ENCODE measurements at places on chromosomes 6 and 20.

DNA sequence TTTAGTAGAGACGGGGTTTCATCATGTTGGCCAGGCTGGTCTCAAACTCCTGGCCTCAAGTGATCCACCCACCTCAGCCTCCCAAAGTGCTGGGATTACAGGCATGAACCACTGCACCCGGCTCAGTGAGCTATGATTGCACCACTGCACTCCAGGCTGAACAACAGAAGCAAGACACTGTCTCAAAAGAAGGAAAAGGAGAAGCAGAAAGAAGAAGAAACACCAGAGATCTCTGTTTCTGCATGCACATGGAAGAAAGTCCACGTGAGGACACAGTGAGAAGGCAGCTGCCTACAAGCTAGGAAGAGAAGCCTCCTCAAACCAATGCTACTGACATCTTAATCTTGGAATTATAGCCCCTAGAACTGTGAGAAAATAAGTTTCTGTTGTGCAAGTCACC, 16.0 kb downstream of the ECT2L start:
- DNase-seq, result no peak

DNA sequence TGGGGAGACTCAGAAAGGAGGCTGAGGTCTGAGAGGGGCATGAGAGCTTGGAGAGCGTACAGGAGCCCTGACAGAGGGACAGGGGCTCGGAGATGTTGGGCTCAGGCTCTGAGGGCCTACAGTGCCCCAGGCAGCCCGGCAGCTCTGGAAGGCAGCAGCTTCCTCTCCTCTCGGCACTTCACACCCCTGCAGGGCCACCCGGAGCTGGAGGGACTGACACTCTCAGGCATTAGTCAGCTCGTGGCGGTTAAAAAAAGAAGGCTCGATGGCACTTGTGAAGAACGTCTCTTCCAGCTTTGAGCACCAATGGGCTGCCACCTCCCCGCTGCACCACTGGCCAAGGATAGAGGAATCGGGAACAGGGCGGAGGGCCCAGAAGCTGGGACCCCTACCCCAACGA, 62.6 kb upstream of the SIRPA start:
- DNase-seq, result no peak

DNA sequence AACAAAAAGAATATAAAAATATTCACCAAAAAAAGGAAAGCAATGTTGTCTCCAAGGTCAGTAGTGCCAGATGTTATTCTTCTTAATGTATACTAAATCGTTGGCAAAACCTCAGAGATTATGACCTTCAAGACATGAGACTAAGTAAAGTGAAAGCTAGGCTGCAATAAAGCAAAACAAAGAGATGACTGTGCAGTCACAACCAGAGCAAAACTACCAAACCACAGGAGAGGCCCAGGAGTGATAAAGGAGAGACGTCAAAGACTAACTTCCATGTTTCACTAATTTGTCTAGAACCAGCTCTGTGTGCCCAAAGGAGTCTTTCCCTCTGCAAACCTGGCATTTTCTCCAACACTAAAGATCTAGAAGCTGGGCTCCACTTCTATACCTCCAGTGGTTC, 155.9 kb upstream of the POU3F2 start:
- DNase-seq, result peak; percentile 67

GRCh38 chr6:168376120-168376519, 56.5 kb upstream of the DACT2 start:
- no peak for DNase-seq

DNA sequence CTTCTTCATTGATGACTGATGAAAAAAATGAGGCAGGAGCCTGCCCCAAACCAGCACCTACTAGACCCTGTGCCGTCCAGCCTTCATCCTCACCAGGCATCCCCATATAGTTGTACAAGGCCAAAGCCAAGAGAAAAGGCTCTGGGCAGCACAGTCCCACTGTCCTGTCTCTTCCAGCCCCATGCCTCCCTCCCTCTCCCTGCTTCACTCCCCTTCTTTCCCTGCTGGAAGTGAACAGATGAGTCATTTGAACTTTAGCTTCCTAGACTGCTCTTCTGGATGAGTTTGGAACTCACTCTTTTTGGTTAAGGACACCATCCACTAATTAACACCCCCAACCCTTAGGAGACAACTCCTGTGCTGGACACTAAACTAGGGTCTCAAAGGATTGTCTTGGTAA, 235.2 kb downstream of the LRFN2 start:
- DNase-seq, result no peak

DNA sequence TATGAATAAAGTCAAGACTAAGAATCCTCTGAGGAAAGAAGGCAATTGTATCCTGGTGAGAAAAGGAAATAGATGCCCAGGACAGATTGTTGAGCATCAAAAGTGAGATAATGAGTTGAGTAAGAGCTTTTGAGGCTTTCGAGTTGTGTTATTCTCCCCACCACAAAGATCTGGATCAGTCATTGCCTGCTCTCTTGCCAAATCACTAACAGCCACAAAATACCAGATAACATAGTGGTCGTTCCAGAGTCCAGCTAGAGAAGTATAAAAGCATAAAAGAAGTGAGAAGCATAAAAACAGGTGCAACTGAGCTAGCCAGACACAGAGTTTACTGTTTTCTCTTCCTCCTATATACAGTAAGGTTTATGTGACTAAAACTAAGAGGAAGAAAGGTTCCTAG, 4.9 kb downstream of the SPINT4 start:
- DNase-seq, result no peak

GRCh38 chr6:35026434-35027222, 114.5 kb downstream of the TCP11 start:
- no peak for DNase-seq

DNA sequence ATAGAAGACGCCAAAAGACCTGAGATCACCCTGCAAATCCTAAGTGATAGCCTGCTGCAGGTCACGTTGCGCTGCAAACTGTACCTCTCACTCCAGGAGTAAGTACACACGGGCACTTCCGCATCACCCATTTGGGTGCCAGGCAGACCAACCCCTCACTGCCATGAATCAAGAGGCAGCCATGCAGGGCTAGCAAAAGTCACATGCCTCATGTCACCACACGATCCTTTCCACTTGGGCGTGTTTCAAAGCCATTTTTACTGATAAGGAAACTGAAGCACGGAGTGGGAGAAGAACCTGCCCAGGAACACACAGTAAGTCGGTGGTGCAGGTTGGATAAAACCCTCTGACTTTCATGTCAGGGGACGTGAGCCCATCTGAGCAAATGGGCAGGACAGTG, 37.0 kb downstream of the BPIFB1 start:
- DNase-seq, result no peak

GRCh38 chr20:63488315-63489251, 10.3 kb downstream of the EEF1A2 start:
- no peak for DNase-seq

- DNase-seq, result no peak
Observed at GRCh38 chr20:38774167-38774566, 25.9 kb downstream of the ACTR5 start.

DNA sequence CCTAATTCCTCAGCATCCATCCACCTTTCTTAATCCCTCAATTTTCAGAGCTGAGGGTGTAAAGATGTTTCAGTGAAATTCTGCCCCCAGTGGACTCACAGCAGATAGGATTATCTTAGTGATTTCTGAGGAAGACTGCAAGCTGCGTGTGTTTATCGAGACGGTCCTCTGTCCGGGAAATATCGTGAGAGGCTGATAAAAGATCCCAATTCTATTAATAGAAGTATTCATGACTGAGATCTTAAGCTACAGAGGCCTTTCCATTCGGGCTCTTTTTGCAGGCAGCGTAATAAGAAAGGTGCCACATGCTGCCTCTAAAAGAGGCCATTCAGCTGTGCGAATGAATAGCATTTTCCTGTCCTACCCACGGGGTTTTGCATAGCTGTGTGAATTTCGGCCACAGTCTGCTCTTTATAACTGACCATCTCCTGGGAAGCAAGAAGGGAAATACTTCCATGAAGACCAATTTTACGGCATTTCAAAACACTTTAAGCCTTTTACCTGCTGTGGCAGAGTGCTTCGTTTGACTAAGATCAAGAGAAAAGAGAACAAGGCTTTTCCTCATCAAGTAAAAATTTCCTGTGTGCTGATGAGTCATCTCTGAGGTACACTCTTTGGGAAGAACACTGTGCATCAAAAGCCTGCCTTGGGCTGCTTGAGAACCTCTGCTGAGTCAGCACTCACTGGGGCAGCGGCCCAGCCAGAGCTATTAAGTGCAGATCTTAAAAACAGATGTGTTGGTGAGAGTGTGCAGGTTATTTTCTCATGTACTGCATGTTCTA, 208.8 kb downstream of the ARHGAP18 start:
- peak; percentile 86 for DNase-seq

DNA sequence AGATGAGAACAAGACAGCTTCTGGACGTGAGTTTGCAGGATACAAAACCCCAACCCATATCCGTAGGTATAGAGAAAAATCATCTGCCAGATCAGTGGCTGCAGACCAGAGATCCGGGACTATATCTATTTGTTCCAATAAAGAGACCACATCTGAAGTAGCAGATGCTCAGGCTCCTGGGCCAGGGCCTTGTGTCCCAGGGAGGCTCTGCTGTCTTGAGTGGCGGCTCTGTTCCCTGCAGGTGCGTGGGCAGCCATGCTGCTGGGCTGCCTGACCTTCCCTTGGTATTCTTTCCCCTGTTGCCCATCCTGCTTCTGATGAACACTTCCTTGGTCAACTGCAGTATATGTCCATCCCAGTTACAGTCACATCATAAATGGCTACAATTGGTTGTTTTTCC, 34.9 kb downstream of the ERMARD start:
- no peak for DNase-seq

GRCh38 chr6:39653612-39654011, 71.6 kb downstream of the KIF6 start:
- DNase-seq, result peak; percentile 63

DNA sequence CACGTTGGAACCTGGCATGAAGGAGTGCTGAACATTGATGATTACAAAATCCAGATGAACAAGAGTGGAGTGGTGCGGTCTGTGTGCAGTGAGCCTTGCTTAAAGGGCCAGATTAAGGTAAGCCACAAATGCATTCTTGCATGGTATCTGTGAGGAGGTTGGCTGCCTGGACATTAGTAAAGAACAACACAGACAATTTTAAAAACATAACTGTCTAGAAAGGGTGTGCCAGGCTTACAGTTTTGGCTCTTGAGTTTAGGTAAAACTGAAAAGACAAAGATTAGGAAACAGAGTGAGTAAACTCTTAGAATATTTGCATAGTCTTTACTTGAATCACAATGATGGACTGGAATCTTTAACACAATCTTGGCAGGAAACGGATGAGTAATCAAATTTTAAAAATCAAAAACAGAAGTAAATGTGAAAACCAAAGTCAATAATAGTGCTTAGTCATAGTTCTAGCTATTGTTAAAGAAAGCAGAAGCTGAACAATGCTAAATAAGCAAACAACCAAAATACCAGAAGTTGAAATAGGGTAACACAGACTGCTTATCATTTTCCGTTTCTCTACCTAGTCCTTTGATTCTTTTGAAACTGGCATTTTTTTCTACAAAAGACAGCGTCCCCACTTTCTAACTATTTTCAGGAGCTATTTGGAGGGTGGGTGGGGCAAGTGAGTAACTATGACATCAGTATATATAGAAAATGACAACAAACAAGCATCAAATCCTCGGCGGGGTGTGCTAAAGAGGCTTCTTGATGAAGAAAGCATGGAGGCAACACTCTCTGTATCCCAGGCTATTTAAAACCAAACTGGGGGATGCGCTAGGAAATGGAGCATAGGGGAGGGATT, 185.8 kb upstream of the RAB32 start:
- no peak for DNase-seq

DNA sequence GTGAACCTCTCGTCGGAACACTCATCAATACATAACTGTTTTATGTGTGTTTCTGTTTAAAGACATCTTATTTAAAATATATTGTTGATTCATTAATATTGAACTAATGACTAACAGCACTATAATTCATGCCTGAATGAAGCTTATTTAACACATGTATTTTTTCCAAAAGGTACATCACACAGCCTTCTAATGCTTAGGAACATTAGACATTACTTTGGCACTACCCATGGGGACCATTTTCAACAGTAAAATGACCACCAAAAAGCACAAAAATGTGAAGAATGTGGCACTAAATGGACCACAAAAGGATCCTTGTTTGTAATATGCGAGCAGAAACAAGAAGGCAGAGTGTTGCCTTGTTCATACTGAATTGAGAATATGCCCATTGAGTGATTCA, 109.2 kb downstream of the CEP57L1 start:
- no peak for DNase-seq

DNA sequence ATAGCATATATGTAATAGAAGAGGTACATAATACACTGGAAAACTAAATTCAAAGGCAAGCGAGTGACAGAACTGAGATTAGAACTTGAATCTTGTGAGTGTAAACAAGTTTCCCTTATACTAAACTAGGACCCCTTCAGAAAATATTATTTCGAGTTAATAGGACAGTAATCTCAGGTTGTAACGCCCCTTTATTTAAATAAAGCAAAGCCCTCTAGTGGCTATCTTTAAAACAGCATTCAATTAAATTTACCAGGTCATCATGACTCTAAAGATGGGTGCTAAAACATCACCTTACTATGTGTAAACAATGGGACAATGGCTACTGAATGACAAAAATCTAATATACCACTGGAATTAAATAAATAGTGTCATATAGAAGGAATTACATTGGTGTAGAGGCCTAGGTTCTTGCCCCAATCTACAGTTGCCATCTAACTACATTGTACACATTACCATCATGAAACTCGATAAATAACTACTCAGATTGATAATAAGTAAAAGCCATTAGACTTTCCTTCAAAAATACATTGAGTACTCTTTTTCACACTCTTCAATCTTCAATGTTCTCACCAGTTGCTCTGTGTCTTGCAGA, 255.4 kb upstream of the IRAK1BP1 start:
- peak; percentile 30 for DNase-seq

DNA sequence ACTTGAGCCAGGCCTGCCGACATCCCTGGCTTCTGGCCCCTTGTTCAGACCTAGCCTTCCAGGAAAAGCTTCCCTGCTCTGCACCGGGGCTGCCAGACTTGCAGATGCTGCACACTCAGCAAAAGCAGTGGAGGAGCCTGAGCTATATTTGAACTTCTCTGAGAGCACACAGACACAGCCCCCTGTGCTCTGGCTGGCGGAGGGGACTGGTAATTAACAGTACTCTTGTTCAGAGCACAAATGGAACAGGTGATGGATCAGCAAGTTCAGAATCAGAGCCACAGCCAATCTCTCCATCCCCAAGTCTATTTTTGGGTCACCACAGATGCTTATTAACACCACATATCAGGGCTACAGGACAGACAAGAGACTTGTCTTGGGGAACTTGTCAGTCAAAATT, 27.6 kb upstream of the RIMS4 start:
- DNase-seq, result no peak

DNA sequence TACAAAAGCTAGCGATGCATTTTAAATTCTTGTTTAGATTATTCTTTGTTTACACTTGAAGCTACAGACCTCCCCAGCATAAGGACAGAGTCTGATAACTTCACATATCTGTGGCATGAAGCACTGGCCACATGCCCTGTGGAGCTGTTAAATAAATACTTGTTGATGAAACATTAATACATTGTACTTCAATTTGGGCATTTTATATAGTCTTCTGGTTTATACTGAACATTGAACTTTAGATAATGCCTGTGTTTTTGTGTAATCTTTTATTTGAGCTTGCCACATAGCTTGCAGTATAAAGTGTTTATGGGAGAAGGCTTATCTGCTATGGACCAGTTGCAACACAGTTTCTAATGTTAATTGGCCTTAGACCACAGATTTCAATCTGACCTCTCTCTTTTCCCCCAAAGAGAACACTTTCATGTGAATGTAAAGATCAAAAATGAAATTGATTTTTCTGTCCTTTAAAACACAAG, 48.2 kb downstream of the FRK start:
- DNase-seq, result no peak

GRCh38 chr20:48155268-48155667, 370.0 kb upstream of the SULF2 start:
- DNase-seq, result no peak

Measured in COLO829 (cell line).